ENCODE measurements at places on chromosomes 7 and 10.

- DNase-seq, result no peak
These were observed 17.2 kb upstream of the PSAP start for GRCh38 chr10:71868192-71868697.

- DNase-seq, result no peak
These were observed 222.8 kb downstream of the RELN start for GRCh38 chr7:103766660-103767059.

- DNase-seq, result no peak
These were observed 109.9 kb downstream of the ITGB8 start for GRCh38 chr7:20440472-20441105.

- DNase-seq, result peak; percentile 47
These were observed 100.6 kb upstream of the DIP2C start for GRCh38 chr10:789831-790701.

- no peak for DNase-seq
These were observed 3.2 kb upstream of the LIPF start for GRCh38 chr10:88661018-88661417.

DNA sequence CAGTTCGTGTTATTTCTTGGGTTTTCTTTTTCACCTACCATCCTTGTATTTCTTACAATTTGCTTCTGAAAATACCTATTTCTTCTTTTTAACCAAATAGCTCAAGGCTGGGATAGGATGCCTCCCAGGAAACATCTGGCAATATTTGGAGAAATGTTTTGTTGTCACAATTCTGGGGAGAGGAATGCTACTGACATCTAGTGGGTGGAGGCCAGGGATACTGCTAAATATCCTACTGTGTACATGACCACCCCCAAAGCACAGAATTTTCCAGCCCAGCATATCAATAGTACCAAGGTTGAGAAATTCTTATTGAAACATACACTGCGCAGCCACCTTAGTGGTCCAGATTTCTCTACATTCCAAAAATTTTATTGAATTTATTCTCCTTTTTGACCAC, 55.5 kb downstream of the CNTNAP2 start:
- no peak for DNase-seq

DNA sequence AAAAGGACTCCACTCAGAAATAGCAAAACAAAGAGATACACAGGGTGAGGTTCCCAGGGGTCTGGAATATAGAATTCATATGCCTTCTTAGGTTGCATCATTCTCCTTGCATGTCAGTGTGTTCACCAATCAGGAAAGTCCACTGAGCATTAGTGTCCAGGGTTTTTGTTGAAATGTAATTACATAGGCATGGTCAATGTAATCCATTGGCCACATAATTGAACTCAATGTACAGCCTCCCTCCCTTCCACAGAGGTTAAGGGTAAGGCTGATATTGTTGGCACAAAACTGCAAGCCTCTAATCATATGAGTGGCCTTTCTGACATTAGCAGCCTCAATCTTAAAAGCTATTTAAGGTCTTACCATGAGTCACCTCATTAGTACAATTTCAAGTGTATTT, 736.1 kb upstream of the VSTM2A start:
- no peak for DNase-seq

DNA sequence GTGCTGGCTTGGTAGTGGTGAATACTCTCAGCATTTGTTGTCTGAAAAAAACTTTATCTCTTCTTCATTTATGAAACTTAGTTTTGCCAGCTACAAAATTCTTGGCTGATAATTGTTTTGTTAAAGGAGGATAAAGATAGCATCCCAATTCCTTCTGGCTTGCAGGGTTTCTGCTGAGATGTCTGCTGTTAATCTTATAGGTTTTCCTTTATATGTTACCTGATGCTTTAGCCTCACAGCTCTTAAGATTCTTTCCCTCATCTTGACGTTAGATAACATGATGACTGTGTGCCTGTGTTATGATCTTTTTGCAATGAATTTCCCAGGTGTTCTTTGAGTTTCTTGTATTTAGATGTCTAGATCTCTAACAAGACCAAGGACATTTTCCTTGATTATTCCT, 9.9 kb upstream of the MRPS33 start:
- DNase-seq, result no peak

DNA sequence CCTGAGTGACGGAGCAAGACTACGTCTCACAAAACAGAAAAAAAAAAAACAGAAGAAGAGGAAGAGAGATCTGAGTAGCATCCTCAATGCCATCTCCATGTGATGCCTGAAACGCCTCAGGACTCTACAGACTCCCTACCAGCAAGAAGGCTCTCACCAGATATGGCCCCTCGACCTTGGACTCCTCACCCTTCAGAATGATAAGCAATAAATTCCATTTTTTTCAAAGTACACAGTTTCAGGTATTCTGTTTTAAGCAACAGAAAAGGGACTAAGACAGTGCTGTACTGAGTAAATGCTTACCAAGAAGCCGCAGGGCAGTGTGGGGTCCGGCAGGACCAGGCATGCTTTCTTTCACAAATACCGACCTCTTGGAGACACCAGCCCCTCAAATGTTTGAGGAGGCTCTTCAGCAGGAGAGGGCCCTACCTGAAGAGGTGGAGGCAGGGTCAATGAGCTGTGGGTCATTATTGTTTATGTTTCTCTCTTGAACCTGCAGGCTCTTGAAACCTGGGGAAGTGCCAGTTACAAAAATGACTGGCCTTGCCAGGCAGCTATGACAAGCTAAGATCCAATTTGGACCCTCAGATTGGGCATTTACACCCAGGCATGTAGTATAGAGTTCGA, 204.1 kb upstream of the LYZL1 start:
- DNase-seq, result no peak

DNA sequence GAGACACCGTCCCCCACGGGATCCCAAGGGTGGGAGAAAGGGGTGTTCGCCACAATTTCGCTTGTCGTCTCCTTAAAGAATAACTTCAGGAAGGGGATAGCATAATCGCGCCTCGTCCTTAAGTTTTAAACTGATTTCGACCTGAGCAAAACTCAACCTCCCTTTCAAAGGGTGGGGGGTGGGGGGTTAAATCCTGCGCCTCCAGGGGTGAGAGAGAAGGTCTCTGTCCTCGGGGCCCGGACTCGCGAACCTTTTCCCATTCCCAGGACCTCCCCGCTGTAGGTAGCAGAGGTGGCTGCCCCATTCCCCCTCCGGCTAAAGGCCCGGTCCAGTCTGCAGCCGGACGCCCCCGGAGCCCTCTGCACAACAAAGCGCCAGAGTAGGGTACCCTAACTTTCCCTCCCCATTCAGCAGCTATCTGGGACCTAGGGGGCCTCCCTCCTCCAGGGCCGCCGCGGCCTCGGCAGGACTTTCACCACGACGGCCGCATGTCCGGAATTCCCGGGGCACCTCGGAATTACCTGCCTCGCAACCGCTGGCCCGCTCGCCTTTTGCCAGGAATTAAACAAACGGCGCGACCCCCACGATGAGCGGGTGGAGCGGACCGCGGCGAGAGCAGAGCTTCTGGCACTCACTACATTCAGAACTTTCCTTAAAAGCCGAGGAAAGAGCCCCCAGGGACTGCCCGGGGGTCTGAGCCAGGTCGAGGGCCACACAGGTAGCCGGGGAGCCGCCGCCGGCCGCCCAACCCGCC, 1.7 kb downstream of the CDK6 start:
- peak; percentile 69 for DNase-seq

- DNase-seq, result no peak
These were observed 84.0 kb downstream of the NEUROD6 start for GRCh38 chr7:31256506-31256905.

DNA sequence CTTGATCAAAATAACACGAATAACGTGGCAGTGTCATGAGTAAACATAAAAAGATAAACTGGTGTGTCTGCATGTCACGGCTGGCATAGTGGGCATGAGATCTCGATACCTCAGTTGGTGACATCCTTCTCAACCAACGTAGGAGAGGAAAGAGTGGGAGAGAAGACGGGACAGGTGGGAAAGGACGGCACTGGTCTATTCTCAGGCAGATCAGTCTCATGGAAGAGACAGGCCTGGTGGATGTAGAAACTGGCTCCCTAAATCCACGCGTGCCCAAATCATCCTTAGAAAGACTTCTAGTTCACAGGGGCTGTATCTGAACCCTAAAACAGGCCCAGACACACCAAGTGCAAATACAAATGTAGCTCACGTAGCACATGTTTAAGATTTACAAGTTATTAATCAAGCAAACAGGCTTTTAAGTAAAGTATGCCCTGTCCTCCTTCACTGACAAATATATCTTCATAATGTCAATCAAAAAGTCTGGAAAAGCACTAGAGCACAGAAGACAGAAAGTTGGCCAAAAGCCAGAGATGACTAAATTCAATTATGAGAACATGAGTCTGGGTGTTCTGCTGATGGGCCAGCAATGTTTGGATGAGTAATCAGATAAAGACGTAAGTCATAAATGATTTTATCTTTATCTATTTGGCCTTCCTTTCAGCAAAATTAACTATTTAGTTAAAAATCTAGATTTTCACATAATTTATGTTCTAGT, 56.3 kb downstream of the SFMBT2 start:
- DNase-seq, result no peak

- DNase-seq, result no peak
These were observed 4.3 kb upstream of the MARVELD1 start for GRCh38 chr10:97708976-97709946.

- DNase-seq, result no peak
These were observed 32.0 kb downstream of the CUL2 start for GRCh38 chr10:35058134-35058533.

DNA sequence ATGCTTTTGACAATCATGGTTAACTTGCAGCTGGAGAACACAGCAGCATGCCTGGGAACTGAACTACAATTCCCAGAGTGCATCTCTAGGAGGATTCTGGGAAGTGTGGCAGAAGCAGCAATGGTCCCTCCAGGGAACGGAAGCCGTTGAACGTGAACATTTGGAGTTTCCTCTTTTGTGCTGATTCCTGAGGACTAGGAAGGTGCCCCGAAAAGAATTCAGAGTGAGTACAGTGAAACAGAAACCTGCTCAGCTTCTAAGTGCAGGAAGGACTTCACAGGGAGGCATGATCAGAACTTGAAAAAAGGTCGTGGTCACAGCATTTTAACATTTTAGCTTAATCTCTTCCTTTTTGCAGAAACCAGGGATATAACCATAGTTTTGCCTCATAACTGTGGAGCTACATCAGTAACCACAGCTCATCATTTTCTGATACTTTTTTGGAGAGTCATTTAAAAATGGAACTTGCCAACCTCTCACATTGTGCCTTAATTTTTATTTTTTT, at the start of gene NUDT13:
NUDT13 (plus strand) TSS at position 111 of the 505 bp plus-strand sequence. CDS start 3,911 bp downstream, outside the sequence.
- DNase-seq, result no peak

DNA sequence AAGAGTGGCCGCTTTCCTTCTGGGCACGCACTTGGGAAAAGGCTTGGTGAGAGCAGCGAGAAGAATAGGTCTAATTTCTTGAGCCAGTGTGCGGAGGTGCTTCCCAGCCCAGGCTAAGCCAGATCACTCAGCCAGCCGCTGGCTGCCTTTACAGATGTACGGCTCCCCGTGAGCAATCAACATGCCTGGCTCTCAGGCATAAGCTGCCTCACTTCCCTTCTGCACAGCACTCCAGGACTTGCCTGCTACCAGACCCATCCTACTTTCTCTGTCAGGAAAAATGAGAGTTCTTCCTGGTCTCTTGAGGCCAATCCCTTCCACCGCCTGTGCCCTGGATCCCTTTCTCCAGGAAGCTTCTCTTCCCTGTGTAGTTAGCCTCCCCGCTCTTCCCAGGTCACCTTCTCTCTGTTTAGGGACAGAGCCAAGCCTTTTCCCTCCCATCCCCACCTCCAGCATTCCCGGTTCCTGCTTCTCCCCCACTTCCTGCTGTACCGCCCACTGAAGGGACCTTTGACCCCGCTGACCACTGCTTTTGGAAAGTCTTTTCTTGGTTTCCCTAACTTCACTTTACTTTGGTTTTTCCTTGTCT, 1.1 kb upstream of the ACTR3C start:
- DNase-seq, result no peak

- no peak for DNase-seq
These were observed 589 bp downstream of the LSM8 start for GRCh38 chr7:118184565-118184940.

GRCh38 chr10:26773633-26774032, 76.1 kb downstream of the PDSS1 start:
- no peak for DNase-seq

GRCh38 chr10:16856092-16856491, 38.9 kb upstream of the RSU1 start:
- no peak for DNase-seq

DNA sequence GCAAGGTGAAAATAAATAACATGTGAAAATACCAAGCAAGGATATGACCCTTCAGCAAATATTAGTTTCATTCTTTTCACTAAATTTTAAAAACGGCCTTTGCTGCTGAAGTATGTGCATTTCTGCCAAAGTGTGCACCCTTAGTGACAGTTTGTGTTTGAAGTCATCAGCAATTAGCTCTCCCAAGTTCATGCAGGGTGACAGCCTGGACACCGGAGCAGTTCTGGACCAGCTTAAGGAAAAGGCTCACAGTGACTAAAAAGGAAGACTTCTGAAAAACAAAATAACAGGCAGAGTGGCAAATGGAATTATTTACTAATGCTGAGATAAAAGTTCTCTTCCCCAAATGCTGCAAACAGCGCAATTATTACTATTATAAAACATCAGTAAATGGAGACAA, 69.3 kb upstream of the NEBL start:
- no peak for DNase-seq

DNA sequence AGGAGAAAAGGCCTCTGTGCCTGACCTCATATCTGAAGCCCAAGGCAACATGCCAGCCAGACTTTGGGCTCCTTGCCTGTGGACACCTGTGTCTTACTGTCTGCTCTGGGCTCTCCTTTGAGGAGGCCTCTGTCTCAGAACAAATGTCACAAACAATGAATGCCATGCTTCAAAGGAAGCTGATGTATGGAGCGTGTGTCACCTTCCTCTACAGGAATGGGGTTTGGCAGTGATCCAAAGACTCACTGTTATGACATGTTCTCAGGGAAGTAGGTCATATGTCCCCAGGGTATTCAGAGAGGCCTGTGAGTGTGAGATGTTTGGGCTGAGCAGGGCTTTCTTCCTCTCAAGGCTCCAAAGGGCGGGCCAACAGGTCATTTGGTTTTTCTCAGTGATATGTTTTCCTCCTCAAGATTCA, 38.4 kb downstream of the PTPRE start:
- no peak for DNase-seq

- DNase-seq, result no peak
These were observed 60.2 kb downstream of the STK17A start for GRCh38 chr7:43642897-43643630.

DNA sequence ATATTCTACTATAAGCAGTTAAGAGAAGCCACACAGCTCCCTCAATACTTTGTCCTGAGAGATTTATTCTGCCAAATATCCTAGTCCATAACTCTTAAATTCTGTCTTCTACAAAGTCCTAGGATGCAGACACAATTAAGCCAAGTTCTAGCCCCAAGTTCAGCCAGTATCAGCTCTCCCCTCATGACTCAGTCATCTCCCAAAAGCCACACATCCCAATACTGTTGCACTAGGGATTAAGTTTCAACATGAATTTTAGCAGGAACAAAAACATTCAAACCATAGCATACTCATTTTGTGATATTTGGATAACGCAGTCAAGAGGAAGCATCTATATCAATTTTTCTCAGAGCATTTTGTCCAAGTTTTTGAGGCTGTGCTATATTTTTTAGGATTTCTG, 277.4 kb downstream of the FZD1 start:
- no peak for DNase-seq

GRCh38 chr7:140048138-140048537, 14.6 kb downstream of the PARP12 start:
- no peak for DNase-seq

- no peak for DNase-seq
These were observed 37.7 kb upstream of the MAP3K8 start for GRCh38 chr10:30396293-30396692.

GRCh38 chr7:15729746-15730145, 43.3 kb upstream of the MEOX2 start:
- DNase-seq, result no peak

- peak; percentile 90 for DNase-seq
These were observed 180.2 kb upstream of the FZD8 start for GRCh38 chr10:35822316-35822715.

GRCh38 chr7:35521941-35522340, 173.0 kb downstream of the HERPUD2 start:
- no peak for DNase-seq
